GM20000 (cell line): ENCODE measurements at places on chromosomes 11 and 22.
A peak's percentile ranks its signal among the peaks of the same experiment; 100 is the strongest.

DNA sequence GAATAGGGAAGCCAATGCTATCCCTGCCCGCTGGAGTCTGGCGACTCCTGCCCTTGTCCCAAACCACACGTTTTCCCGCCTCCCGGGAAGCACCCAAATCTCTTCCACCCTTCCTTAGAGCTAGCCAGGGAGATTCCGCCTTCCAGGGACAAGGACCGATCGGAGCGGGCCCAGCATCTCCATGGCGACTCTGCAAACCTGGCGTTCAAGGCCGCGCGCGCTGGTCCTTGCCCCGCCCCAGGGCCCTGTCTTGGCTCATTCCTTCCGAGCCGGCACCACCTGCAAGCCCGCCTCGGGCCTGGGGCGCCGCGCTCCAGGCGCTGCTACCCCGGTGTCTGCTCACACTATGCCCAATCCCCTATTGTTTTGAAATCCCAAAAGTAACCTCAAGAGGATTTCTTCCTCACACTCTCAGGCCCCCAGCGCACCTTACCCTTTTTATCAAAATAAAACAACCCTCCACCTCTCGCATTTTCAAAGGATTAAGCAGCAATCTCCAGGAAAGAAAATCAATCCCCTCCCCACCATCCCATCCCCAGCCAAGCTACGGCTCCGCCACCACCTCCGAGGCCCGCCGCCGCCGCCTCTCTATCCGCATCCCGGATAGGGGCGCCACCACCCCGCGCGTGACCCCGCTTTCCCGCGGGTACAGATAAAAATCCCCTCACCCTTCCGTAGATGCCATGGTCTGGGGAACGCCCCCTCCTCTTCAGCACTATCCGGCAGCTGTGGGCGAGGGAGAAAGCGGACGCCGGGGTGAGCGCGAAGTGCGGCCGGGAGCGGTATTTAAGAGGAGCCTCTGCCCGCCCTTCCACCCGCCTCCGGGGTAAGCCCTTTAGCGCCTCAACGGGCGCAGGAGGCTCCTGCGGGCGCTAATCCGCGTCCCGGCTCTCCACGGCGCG is 825 bp downstream of the SLC1A2 start:
- DNase-seq, result peak; percentile 22

GRCh38 chr11:46618837-46619236 is 1.5 kb downstream of the ATG13 start:
- no peak for DNase-seq

- DNase-seq, result peak; percentile 29
Observed at GRCh38 chr11:109853156-109853776, 239.9 kb upstream of the ZC3H12C start.

GRCh38 chr11:133082841-133083488 is 449.3 kb downstream of the OPCML start:
- DNase-seq, result peak; percentile 94

GRCh38 chr11:47572715-47573255 is 6.0 kb downstream of the KBTBD4 start:
- DNase-seq, result no peak

DNA sequence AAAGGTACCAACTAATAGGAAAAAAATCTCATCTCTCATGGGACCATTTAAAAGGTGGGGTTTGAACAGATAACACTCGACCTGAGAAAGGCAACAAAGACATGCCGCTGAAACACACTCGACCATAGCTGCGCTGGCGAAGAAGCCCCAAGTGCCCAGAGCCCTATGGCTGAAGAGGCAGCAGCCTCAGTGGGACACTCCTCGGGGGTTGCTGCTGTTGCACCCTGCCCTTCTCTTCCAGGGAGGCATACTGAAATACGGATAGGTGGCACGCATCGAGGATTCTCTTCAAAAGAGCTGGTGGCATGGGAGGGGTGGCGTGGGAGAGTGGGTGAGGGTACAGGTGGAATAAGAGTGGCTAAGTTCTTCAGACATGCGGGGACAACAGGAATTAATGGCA is 18.5 kb upstream of the PHLDA2 start:
- DNase-seq, result no peak

- no peak for DNase-seq
Observed at GRCh38 chr11:126518972-126519690, 163.6 kb downstream of the ST3GAL4 start.

DNA sequence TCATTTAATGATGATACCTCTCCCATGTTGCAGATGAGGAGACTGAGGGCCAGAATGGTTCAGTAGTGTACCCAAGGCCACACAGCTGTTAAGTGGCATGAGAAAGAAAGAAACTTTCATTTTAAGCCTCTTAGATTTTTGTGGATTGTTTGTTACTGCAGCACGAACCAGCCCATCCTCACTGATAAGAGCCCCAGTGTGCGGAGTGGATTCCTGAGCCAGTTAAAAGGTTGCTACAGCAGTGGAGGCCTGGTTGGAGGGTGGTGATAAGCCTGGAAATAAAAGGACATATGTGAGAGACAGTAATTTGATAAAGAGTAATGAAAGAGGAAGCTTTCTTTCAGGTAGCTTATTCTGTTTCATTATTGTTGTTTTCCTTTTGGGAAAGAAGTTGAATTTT is 89.0 kb downstream of the ATXN10 start:
- no peak for DNase-seq

DNA sequence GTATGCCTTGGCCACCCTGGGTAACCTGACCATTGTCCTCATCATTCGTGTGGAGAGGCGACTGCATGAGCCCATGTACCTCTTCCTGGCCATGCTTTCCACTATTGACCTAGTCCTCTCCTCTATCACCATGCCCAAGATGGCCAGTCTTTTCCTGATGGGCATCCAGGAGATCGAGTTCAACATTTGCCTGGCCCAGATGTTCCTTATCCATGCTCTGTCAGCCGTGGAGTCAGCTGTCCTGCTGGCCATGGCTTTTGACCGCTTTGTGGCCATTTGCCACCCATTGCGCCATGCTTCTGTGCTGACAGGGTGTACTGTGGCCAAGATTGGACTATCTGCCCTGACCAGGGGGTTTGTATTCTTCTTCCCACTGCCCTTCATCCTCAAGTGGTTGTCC is 2.7 kb downstream of the OR51D1 start:
- DNase-seq, result no peak

- DNase-seq, result no peak
Observed at GRCh38 chr11:106482917-106483785, 405.7 kb downstream of the AASDHPPT start.

DNA sequence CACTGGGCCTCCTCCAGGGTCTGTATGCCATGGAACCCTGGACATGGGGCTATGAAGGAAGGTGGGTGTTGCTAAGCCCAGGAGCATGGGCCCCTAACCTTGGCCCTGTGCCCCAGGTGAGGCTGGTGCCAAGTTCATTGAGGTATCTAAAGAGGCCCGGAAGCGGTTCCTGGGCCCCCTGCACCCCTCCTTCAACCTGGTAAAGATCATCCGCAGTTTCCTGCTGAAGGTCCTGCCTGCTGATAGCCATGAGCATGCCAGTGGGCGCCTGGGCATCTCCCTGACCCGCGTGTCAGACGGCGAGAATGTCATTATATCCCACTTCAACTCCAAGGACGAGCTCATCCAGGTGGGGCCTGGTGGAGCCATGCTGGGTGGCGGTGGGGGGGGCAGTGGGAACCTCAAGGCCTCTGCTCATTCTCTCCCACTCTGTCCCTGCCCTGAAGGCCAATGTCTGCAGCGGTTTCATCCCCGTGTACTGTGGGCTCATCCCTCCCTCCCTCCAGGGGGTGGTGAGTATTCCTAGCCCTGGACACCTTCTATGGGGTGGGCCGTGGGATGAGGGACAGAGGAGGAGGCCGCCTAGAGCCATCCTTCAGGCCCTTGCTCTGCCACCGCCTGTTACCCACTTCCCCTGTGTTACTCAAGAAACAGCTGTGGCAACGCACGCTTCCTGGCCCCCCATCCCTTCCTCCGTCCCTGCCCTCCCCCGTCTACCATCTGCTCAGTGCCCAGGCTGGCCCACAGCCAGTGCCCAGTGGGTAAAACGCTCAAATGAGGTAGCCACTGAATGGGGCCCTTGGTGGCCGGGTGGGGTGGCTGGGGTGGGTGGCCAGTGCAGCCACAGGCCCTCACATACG is 3.0 kb downstream of the PNPLA2 start:
- no peak for DNase-seq

GRCh38 chr11:107973641-107974040 is 35.1 kb upstream of the CUL5 start:
- DNase-seq, result no peak
